Fibroblast of the aortic adventitia (primary cell): ENCODE measurements at places on chromosomes 1 and 21. TPM values are rescaled to one million over a fixed set of nuclear protein-coding genes. Genes with fewer than 3 reads are reported as not detected.
A peak's percentile ranks its signal among the peaks of the same experiment; 100 is the strongest.

GRCh38 chr1:233582439-233582838 is 31.5 kb upstream of the KCNK1 start:
- no peak for DNase-seq

DNA sequence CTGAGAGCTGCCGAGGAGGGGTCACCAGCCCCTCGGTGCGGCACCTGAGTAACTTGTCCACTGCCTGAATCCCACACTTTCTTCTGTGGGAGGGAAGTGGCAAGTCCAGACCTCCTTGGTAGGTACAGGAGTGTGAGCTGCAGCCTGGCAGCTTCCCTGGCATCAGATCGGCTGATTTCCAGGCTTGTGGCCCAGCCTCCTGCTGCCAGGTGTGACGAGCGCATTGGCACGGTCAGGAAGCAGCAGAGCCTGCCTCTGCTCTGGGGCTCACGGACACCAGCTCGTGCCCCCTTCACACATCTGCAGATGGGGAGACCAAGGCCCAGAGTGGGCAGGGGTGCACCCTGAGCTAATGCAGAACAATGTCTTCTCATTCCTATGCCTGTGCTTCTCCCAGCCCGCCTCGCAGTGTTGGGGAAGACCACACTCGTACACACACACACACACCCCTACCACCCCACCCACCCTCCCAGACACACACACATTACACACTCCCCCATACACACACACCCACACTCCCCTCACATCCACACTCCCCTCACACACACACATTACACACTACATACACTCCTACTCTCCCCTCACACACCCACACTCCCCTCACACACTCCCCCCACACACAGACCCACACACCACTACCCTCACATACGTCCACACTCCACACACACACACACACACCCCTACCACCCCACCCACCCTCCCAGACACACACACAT is 33.1 kb upstream of the SELENON start:
- DNase-seq: no peak

GRCh38 chr21:42790520-42791065 is 88.7 kb downstream of the WDR4 start:
- DNase-seq: no peak

- DNase-seq: peak; percentile 20
Measured at GRCh38 chr1:70319750-70320149, 34.8 kb downstream of the ANKRD13C start.

Gene TMEM35B
- 17.8 and 31.6 TPM in 2 replicates for total RNA-seq

GRCh38 chr1:33659641-33660040 is 187.2 kb downstream of the ZSCAN20 start:
- DNase-seq: no peak

Gene ZYG11A
- 0.57 and 0.72 TPM in 2 replicates for total RNA-seq

Gene EXTL1
- 0.18 and 0.74 TPM in 2 replicates for total RNA-seq

DNA sequence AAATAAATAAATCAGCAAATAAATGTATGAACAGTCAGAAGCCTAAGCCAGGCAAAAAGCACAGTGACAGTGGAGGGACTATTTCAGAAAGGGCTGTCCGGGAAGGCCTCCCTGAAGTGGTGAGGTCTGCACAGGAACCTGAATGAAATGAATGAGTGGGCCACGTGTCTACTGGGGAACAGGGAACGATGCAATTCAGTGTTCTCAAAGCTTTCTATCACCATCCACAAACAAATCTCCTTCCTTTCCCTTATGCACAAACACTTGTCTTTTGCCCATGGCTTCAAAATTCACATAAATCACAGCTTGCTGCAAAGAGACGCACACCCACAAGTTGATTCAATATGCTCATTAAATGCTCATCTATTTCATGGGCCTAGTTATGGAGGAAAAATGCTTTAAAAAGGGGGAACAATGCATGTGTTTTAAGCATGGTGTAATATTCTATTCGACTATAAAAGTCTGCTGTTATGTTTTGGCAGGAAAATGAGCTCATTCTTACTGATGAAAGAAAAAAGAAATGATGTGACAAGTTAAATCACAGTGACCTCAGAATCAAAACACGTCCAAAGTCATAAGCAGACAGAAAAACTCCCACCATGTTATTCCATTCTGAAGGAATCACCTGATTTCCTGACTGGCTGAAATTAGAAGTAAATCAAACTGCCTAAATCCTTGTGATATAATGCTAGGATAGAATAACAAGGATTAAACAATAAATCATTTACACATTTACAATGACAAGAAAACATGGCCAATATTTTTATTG is 21.6 kb downstream of the URB1 start:
- DNase-seq: peak; percentile 47

DNA sequence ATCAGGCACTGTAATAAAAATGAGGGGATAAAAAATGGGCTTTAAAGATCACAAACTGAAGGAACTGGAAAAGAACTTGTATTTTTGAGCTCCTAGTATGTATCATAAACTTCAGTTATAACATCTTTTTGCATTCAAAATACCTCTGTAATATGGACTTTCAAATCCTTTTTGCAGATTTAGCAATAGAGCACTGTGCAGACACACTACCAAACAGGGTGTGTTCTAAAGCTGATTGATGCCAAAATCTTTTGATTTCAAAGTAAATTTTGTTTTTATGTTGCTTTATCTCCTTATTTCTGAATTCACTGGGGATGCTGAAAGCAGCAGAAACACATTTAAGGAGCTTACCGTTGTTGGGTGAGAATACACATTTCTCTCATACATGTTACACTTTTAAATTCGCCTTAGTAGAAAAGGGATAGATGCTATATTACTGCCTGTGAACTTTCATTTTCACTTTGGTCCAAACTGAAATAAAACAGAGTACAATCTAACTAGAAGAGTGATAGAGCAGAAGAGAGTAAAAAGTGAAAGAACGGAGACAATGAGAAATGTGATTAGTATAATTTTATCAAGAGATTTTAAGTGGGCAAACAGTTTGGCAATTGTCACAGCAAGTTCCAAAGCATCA is 1126.6 kb downstream of the BRINP3 start:
- peak; percentile 5 for DNase-seq

DNA sequence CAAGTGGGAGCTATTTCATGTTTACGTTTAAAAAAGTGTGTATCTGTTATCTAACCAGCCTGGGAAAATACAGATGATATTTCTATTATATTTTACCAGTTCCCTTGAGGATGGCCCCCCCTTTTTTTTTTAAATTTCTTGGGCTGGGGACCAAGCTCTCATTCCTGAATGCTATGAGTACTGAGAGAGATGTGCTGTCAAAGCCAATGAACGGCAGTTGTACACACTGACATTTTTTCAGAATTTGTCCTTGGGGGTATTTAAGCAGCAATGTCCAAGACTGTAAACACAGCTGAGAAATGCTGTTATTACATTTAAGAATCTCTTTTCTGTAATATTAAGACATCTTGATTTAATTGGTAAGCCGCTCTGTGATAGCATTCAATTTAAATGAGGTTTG is 177.9 kb downstream of the ST6GALNAC3 start:
- DNase-seq: no peak

Gene ETS2
- 7.5 and 62.6 TPM in 2 replicates for total RNA-seq

Gene DPT
- 2.4 and 8.8 TPM in 2 replicates for total RNA-seq

Gene NRAS
- total RNA-seq: 27.1 and 80.1 TPM in 2 replicates

- DNase-seq: no peak
Measured at GRCh38 chr1:46034601-46035516, 97.6 kb downstream of the PIK3R3 start.

DNA sequence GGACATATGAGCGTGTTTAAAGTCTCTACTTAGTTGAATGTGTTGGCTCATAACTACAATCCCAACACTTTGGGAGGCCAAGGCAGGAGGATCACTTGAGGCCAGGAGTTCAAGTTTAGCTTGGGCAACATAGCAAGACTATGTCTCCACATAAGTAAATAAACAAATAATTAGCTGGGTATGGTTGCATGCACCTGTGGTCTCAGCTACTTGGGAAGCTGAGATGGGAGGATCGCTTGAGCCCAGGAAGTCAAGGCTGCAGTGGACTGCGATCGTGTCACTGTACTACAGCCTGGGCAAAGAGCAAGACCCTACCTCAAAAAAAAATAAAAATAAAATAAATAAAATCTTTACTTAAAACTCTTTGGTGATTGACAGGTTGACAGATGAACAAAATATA is 13.0 kb upstream of the PDIK1L start:
- DNase-seq: no peak

GRCh38 chr1:147080671-147081394 is 91.4 kb downstream of the PRKAB2 start:
- DNase-seq: no peak

GRCh38 chr1:79663916-79664315 is 657.4 kb upstream of the ADGRL4 start:
- peak; percentile 14 for DNase-seq

DNA sequence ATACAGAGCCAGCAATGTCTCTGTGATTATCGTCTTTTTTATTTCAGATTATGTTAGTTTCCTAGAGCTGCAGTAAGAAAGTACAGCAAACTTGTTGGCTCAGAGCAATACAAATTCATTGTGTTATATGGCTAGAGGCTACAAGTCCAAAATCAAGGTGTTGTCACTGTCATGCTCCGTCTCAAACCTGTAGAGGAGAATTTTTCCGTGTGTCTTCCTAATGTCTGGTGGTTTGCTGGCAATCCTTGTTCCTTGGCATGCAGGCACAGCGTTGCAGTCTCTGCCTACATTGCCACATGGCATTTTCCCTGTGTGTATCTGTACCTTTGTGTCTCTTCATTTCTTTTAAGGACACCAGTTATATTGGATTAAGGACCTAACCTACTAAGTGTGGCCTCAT is 244.4 kb downstream of the LRRIQ3 start:
- DNase-seq: no peak

GRCh38 chr1:22578732-22579361 is 15.6 kb downstream of the EPHA8 start:
- no peak for DNase-seq

Gene FAM131C
- total RNA-seq: 0.08 and 0.63 TPM in 2 replicates

Gene TAL1
- 0.08 and 0.36 TPM in 2 replicates for total RNA-seq

- no peak for DNase-seq
Measured at GRCh38 chr1:206987873-206988272, 17.6 kb upstream of the FCAMR start.

Gene CENPS
- 11.0 and 25.8 TPM in 2 replicates for total RNA-seq

Gene UTS2
- total RNA-seq: not detected in 2 replicates

DNA sequence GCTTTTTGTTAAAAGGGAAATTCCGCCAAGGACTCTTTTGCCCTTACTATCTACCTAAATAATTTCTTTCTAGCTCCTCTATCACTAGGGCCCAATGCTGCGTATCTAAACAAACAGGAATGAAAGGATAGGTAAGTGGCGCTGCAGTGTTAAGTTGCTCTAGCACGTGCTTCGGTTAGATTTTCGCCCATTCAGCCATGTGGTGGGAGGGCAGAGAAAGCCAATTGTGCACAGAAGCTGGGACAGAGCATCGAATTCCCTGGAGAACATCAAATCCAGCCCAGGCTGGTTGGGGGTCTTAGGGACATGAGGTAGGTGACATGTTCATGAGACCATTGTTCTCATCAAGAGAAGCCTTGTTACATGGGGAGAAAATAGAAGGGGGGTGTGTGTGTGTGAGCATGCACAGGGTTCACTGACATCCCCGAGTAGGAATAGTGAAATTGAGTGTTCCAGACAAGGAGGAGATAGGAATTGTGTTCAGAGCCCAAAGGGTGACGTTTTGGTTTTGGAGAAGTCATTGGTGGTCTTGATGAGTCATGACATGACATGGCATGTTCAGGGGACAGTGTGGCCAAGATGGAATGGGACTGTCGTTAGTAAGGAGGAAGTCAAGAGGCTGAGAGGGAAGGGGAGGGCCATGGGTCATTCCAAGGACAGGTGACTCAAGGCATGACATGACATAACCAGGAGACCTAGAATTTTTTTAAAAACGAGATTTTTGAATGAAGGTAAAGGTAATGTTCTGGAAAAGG is 107.1 kb downstream of the TLR5 start:
- no peak for DNase-seq

GRCh38 chr1:234659538-234659937 is 49.6 kb upstream of the IRF2BP2 start:
- DNase-seq: peak; percentile 75

DNA sequence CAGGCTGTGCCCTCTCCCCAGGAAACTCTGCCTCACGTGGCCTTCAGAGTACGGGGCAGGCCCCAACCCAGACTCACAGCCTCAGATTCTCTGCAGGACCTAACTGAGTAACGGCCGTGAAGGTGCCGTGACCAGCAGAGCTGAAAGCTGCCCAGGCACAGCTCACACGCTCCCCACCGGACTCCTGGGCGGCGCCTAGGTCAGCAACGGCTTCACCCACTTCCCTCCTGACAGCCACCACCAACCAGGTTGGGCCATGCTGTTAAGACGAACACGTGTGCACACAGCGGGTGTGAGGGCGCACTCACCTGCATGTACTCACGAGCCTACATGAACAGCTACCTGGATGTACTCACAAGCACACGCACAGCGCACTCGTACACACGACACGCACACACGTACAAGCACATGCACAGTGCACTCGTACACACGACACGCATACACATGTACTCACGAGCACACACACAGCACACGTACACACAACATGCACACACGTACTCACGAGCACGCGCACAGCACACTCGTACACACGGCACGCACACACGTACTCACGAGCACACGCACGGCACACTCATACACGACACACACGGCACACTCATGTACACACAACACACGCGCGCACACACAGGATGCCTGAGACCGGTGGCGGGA is 8.7 kb upstream of the TNFRSF4 start:
- no peak for DNase-seq

DNA sequence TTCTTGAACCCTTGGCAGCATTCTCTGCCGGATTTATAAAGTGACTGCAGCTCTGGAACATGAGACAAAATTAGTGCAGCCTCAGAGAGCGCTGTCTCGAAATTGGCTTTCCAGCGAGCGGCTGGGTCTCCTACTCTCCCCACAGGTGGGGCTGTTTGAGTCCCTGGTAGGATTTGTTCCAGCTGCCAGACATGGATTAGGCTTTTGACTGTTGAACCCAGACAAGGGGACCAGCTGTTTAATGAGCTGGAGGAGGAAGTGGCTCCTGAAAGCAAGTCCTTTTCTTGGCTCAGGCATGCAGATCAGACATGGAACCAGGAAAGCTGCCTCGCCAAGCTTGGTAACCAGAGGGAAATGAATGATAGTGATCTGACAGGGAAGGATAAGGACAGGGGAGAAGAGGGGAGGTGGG is 69.6 kb downstream of the UBIAD1 start:
- no peak for DNase-seq

DNA sequence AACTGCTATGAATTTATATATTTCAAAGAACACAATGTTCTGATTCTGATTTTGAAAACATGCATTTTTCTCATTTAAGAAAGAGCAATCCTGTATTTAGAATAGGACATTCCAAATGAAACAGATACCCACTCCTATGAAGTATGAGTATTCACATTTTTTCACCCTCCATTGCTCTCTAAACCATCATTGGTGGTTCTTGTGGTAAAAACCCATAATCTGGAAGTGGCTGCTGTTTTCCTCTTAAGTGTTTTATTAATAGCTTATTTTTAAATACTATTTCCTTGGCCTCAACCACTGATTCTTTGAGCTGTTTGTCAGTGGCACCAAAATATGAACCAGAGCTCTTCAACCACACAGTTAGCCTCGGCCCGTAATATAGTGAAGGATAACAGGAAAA is 60.0 kb upstream of the ADAM30 start:
- DNase-seq: no peak
